ENCODE measurements at places on chromosomes 5 and 9.

DNA sequence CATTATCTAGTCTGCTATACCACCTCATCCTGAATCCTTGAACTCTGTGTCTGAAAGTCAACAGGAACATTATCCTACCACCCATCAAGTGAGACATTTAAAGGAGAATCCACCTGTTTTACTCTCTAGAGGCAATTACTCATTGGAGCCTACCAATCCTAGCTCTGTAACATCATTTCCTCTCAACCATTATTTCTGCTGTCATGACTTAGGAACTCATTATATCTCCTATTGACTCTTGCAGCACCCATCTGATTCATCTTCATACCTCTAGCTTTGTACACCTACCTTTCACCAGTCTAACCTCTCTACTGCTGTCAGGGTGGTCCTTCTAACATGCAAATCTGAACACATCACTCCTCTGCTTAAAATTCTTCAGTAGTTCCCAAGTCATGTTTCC lies 481.5 kb downstream of the NFIB start:
- no peak for DNase-seq

- DNase-seq: no peak
These were observed 58.2 kb downstream of the IPPK start for GRCh38 chr9:92611621-92612285.

DNA sequence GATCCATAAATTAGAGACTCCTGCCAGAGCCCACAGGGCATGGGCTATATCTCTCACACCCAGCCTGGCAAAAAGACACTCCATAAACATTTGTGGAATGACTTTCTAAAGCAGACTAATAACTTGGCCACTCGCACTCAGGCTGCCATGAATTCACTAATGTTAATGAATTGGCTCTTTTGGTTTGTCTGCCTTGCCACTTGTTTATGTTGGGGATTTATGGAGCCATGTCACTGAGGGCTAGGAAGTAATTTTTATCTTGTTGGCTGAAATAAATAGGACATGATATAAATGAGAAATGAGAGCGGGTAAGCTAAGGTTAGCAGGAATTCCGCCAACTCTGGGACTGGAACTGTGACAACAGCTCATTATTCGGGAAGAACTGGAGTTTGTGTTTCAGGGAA lies 55.2 kb downstream of the DROSHA start:
- DNase-seq: no peak

- DNase-seq: no peak
These were observed 42.3 kb downstream of the ZNF883 start for GRCh38 chr9:112969730-112970129.

DNA sequence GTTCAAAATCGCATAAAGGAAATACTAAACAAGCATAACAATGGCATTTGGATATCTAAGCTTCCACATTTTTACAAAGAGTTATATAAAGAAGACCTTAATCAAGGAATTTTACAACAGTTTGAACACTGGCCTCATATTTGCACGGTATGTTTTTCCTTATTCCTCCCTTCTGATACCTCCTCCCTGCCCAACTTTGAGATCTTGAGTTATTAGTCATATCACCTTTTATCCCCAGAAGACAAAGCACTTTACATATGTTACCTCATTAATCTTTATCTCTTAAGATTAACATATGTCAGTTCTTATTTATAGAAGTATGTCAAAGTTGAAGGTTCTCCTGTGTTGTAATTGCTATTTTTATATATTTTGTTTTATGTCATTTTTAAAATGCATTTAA lies 29.8 kb downstream of the TDRD7 start:
- no peak for DNase-seq

GRCh38 chr9:108085294-108085693 lies 595.7 kb upstream of the KLF4 start:
- DNase-seq: no peak

DNA sequence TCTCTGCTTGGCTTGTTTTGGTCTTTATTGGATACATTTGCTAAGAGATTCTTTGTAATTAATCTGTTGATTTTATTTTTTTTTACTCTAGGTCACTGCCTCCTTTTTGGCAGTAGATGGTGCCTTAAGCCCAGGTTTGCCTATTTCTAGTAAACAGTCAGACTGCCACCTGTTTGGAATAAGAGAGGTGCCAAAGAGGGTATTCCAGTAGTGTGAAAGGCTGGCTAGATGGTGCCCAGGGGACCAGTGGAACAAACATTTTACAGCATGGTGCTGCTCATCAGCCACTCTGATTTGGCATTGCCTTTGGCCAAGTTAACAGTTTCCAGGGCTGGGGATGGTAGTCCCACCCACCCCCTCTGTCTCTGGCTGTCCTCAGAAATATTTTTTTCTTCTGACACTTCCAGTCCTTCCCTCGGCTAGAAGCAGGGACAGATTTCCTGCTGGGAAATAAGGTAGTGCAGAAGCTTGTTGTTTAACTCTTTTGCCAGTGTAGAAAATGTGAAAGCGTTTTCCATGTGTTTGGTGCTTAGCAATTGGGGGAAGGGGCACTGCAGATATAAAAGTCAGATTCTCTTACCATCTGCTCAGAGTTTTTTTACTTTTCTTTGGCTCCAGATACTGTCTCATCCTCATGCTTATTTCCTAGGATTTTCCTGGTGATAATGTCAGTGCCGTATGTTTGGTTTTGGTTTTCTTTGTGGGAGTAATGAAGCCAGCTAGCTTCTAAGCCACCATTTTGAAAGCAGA lies 36.6 kb upstream of the FBXL7 start:
- no peak for DNase-seq

- no peak for DNase-seq
These were observed 3.7 kb upstream of the ENTPD2 start for GRCh38 chr9:137057545-137057944.

DNA sequence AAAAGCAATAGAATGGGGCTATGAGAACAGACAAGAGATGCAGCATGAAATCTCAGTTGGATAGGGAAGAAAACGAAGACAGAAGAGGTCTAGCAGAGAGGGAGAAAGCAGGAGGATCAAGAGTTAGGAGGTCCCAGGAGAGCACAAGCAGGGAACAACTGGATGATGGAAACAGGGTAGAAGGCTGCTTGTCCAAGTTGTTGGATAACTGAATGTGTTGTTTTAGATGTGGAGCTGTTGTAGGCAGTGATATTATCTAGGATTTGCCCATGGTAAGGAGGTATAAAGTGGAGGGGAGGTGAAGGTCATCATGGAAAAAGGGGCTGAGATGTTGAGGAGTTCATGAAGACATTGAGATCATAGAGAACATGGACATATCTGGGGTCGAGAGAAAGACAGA lies 12.4 kb upstream of the RHOBTB3 start:
- DNase-seq: no peak

DNA sequence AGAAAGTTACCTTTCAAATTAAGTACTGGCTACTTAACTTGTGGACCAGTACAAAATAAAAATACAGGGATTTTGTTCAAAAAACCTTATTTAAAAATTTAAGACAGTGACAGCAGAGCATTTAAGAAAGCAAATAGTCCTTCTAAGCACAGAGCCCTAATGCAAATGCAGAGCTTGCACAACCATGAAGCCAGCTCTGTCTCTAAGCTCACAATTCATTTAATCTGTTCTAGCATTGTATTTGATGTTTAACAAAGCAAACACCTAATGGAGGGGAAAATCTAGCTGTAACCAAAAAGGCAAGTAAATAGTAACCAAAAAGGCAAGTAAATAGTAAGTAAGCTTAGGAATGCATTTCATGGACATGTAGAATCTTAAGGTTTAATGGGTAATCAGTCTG lies 138.7 kb upstream of the GHR start:
- no peak for DNase-seq

GRCh38 chr9:123642291-123643278 lies 286.6 kb downstream of the CRB2 start:
- DNase-seq: no peak

GRCh38 chr9:101585740-101586139 lies 9.0 kb downstream of the PPP3R2 start:
- DNase-seq: no peak

- no peak for DNase-seq
These were observed 75.4 kb downstream of the SLC38A9 start for GRCh38 chr5:55636683-55637082.

DNA sequence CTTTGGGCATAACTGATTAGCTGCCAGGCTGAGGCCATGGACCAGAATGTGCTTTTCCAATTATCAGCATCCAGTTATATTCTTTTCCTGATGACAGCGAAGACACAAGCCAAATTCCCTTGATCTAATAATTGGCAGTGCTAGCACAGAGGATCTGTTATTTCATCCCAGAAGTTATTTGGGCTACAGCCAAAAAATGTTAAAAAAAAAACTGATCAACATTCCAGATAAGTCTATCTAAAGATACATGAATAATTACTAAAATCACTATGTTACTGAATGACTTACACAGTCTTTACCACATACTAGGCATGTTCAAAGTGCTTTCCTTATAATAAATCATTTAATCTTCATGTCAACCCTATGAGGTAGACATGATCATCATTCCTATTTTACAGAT lies 13.5 kb upstream of the PDZD2 start:
- no peak for DNase-seq

DNA sequence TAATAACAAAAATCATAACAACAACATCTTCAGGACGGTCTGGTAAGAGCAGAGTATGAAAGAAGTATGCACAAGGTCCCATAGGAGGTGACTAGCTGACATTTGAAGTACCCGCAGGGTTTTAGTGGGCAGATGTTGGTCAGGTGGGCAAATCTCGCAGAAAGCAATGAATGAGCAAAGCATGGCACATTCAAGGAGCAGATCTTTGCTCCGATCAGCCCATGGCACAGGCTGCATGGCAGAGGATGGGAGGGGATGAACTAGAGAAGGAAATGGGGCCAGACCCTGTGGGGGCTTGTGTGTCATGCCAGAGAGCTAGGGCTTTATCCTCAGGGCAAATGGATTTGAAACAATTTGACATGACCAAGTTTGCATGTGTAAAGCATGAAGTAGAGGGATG lies 90.0 kb downstream of the SEMA6A start:
- no peak for DNase-seq

DNA sequence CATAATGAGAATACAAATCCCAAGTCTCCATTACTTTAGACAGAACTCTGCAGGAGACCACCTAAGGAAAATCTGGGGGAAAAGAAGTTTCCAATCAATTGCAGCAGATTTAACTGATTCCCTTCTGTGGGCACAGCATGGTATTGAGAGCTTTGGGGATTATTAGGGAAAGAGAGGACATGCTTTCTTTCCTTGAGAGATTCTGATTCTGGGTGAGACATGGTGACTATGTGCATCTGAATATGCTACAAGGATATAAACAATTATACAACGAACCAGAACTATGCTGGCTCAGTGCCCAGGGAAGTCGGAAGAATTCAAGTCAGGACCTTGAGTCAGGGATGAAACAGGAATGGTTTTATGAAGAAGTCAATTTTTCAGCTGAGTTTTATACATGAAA lies 183.7 kb downstream of the PDE4D start:
- no peak for DNase-seq

Measured in T-helper 9 cell (primary cell).